ENCODE measurements at places on chromosomes 7 and 10.

- peak; percentile 7 for DNase-seq
Observed at GRCh38 chr7:2968176-2968575, 75.5 kb downstream of the CARD11 start.

- peak; percentile 9 for DNase-seq
Observed at GRCh38 chr7:2737771-2738540, 50.0 kb downstream of the AMZ1 start.

DNA sequence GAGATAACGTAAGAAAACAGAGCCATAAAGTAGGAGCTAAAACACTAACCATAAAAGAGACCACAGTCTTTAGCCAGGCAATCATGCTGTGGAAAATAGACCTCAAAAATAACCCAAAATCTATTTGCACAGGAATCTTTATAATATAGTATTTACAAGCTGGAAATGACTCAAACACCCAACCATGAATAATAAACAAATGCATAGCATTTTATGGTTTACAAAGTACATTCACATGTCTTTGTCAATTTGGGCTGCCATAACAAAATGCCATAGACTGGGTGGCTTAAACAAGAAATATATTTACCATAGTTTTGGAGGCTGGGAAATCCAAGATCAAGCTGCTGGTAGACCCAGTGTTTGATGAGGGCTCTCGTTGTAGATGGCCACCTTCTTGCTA, 65.5 kb upstream of the GRB10 start:
- DNase-seq = no peak

GRCh38 chr10:80167471-80168161, 35.1 kb downstream of the PLAC9 start:
- DNase-seq = no peak

DNA sequence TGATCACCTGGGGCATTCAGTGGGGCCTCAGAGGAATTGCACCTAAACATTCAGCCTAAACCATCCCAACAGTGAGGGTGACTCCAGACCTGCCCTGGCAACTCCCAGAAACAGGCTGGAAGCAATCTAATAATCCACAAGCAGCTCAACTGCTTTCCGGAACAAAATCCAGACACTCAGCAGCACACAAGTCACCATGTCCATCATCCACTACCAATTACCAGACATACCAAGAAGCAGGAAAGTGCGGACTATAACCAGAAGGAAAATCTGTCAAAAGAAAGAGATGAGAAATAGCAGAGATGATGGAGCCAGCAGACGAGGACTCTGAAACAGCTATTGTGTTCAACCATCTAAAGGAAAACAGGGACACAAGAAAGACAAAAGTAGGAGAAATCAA, 342.6 kb upstream of the ZMIZ1 start:
- no peak for DNase-seq

GRCh38 chr10:69353977-69354635, 62.6 kb downstream of the TACR2 start:
- DNase-seq = no peak

DNA sequence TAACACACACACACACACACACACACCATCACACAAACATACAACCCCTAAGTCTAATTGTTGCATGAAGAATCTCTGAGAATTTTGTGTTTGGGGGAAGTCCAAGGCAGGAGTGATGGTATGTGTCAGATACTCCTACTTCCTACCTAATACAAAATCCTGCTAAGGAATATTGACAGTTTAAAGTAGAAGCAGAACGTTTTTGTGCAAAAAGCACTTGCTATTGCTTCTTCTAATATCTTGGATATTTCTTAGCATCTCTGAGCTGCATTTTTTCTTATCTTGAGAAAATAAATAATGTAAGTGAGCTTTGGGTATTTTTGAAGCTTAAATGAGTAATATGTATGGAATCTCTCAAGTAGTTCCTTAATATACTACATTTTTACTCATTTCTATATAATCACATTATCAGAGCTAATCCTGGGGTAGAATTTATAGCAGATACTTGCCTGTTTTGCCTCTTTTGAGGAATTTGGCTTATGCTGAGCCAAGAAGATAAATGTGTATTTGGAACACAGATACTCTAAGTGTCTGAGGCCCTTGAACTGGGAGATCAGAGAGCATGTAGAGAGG, 212.3 kb downstream of the DKK1 start:
- DNase-seq = no peak

DNA sequence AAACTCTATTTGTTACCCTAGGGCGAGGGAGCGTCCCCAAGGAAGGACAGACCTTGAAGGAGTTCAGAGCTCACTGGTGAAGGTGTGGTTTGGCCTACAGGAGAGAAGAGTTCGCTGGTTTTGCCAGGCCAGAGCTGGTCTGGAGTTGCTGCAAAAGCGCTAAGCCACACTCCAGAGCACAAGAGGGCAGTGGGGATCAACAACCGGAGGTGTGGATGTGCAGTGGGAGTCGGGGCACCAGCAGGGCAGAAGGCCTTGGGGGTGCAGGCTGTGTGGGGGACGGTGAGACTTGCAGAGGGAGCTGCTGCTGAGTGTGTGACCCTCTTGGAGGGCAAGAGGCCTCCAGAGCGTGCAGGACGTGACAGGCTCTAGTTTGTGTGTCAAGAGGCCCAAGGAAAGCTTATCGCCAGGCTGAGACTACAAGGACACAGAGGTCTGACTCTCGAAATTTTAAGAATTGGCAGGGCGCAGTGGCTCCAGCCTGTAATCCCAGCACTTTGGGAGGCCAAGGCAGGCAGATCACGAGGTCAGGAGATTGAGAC, 14.3 kb upstream of the CUL1 start:
- no peak for DNase-seq

DNA sequence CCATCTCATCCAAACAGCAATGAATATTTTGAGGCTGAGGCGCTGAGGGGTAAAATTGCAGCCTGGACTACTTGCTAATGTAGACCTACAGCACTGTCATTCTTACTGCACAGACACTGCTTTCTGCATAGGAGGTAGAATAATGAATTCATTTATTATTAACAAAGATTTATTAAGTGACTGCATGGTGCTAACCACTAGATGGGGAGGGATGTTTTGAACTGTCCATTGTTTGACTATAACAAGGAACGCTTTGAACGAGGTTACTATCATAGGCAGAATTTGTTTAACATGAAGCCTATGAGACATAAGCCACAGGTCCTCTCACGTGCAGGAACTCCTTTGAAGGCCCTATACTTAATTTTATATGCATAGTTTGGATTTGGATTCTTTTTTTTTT, 143.8 kb downstream of the CFTR start:
- no peak for DNase-seq

GRCh38 chr7:159028508-159029401, 115.9 kb downstream of the VIPR2 start:
- DNase-seq = no peak

- DNase-seq = no peak
Observed at GRCh38 chr7:29565224-29565630, 1.6 kb downstream of the PRR15 start.

GRCh38 chr7:155764438-155764793, 47.8 kb downstream of the SHH start:
- DNase-seq = peak; percentile 71

DNA sequence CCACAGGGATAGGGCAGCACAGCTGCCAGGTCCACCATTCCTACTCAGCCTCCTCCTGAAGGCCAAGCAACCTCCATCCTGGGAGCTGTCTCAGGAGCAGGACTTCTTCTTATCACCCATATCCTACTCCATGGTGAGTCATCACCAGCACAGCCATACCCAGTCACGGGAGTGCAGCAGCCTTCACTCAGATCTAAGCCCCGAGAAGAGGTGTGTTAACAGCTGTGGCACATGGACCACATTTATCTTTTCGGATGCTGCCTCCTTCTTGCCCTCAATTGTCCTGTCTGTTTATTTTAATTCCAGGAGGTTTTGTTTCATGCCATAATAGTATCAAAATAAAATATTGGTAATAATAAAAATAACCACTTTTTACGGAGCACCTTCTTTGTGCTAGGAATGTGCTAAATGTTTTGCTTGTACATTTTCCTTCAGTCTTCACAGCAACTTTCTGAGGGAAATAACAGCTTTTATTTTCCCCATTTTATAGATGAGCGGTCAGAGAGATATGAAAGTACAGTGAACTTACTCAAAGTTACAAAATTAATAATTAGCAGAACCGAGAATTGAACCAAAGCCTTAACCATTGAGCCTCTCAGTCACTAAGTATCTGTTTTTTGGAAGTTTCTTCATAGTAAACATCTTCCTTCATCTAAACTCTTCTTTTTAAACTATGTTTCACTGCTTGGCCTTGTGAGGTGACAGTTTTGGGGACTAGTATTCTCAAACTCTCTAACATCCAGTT, 2.5 kb upstream of the KEL start:
- no peak for DNase-seq

GRCh38 chr10:58573144-58573543, 60.5 kb downstream of the BICC1 start:
- no peak for DNase-seq

GRCh38 chr7:137574812-137575211, 231.3 kb upstream of the PTN start:
- no peak for DNase-seq

- DNase-seq = no peak
Observed at GRCh38 chr7:45064047-45064725, 24.6 kb downstream of the NACAD start.

DNA sequence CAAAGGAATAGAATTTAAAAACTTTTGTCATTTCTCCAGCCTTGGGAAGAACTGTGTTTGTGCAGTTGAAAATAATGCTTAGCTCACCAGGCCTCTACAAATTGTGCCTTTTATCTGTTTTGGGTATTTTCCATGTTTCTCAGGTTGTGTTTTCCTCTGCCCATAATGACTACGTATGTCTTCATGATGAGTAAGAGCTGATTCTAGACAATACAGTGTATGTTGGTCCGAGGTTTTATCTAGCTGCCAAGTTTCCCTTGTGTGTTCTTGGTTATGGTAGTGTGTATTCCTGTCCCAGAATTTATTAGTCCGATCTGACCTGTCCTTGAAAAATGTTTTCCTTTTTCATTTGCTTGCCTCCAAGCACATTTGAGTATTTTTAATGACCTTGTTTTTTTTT, 83.7 kb upstream of the GLCCI1 start:
- no peak for DNase-seq

DNA sequence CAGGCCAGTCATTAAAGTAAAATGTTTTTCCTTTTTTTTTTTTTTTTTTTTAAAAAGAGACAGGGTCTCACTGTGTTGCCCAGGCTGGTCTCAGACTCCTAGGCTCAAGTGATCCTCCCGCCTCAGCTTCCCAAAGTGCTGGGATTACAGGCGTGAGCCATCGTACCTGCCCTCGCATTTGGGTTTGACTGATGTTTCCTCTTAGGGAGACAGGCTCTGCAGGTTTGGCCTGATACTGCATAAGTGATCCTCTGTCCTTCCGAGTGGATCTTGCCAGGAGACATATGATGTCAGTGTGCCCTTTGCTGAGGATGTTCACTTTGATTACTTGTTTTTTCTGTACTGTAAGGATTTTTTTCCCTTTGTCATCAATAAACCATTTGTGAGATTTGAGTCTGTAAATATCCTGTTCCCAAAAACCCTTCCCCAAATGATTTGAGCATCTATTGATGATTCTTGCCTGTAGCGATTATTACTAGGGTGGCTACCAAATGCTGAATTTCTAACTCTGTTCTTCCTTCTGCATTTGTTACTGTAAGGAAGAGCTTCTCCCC, 19.7 kb downstream of the LIMK1 start:
- DNase-seq = no peak

GRCh38 chr7:36473454-36474282, 84.0 kb downstream of the ANLN start:
- peak; percentile 48 for DNase-seq

- no peak for DNase-seq
Observed at GRCh38 chr7:38220452-38220851, 42.4 kb downstream of the STARD3NL start.

DNA sequence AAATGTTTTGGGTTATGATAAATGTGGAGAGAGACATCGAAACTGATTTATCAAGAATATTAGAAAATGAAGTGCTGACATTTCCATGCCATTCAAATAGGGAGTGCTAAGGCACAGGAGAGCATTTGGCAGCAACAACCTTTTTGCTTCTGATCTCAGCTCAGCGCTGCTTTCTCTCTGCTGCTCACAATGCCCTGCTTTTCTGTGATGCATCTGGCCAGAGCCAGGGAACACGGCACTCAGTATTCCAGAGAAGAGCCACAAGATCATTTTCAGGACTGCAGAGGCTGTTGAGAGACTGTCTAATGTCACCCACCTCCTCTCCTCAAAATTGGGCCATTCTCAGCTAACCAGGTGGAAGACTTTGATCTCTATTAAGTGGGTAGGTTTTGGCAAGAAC, 28.1 kb downstream of the INSYN2A start:
- DNase-seq = no peak

DNA sequence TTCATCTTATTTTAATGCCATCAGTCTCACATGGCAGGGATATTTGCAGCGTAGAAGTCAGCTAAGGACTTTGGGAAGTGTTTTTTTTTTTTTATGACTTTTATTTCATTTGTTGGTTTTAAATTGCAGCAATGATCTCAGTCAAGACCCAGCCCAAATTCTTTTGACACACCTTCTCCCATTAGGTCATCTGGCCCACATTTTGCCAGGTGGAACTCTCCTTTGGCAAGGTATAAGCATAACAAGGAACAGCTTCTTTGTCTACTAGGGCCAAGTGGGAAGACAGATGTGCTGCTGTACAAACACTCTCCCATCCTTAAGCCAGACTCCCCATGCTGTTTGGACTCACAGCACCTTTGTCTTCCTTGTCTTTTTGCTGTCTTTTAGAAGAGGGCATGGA, 41.8 kb downstream of the PLEKHA8 start:
- no peak for DNase-seq

DNA sequence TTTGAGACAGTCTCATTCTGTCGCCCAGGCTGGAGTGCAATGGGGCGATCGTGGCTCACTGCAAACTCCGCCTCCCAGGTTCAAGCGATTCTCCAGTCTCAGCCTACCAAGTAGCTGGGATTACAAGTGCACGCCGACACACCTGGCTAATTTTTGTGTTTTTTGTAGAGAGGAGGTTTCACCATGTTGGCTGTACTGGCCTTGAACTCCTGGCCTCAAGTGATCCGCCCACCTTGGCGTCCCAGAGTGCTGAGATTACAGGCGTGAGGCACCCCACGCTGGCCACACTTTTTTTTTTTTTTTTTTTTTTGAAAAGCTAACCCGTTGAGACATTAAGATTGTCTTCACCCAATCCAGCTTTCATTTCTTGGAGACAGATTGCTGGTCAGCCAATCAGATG, 2.1 kb downstream of the ZNF273 start:
- no peak for DNase-seq

GRCh38 chr10:21494191-21495001, 31.1 kb downstream of the SKIDA1 start:
- no peak for DNase-seq

DNA sequence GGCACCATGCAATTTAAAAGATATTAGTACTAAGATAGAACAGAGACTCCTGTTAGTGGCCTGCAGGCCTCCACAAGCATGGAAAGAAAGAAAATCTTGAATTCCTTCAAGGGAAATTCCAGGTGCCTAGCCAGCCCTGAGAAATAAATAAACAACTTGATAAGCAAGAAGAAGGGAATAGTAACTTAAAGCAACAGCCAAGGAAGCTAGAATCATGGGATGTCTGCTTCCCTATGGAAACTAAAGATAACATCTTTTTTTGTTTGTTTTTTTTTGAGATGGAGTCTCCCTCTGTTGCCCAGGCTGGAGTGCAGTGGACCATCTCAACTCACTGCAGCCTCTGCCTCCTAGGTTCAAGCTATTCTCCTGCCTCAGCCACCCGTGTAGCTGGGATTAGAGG, 128.6 kb downstream of the SKIDA1 start:
- no peak for DNase-seq
